ENCODE measurements at places on chromosomes 12 and 14.

DNA sequence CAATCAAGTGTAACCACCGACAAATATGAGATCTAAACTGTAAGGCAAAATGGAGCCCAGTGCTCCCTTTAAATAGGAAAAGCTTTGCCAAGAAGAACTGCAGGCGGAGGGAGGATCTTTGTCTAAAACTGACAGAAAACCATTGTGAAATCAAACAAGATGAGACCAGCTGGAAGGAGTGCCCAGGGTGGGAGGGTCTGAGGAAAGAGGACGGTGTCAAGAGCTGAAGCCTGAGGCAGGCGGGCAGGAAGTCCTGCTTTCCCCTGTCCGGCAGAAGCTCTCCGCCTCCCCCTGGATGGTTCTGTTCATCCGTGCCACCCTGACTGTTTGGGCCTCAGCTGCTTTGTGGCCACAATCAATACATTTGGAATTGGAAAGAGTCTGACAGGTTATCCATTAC, 37.5 kb downstream of the CDC42BPB start:
- no peak for DNase-seq

DNA sequence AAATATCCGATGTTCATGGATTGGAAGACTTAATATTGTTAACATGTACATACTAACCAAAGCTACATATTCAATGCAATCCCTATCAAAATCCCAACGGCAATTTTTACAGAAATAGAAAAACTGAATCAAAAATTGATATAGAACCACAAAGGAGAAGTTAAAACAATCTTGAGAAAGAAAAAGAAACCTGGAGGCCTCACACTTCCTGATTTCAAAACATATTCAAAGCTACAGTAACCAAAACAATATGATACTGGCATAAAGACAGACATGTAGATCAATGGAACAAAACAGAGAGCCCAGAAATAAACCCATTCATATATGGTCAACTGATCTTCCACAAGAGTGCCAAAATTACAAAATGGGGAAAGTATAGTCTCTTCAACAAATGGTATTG, 5.4 kb upstream of the PELI2 start:
- DNase-seq, result no peak

GRCh38 chr12:5965950-5966383, 20.9 kb upstream of the ANO2 start:
- DNase-seq, result peak; percentile 41

- no peak for DNase-seq
Measured at GRCh38 chr12:119998471-119999245, 9.6 kb downstream of the BICDL1 start.

DNA sequence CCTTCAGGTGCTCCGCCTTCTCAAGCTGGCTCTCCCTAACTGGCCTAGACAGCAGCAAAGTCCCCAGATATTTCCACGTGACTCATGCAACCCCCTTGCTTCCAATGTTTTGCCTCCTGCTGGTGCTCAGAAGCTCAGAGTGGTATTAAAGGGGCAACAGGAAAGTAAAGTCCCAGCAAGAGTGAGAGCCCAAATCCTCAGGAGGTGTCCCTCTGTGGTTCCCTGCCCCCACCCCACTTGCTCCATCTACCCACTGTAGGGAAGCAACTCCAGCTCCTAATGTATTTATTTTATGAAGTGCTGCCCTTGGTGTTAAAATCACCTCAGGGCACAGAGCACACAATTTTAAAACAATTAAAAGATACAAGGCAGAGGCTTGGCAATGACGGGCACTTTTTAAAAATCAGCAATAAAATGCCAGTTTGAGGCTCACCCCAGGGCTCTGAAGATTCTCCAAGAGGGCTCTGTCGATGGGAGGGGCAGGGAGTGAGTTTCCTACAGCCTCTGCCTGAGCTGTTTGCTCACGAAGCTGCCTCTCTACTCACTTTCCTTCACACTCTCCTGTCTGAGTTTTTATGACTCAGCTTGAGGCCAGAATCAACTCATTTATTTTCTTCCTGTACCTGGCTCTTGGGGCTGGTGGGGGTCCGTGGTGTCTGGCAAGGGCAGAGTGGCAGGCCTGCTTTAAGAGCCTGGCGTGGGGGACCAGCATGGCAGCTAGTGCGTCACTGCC, 81.9 kb upstream of the MAX start:
- no peak for DNase-seq

DNA sequence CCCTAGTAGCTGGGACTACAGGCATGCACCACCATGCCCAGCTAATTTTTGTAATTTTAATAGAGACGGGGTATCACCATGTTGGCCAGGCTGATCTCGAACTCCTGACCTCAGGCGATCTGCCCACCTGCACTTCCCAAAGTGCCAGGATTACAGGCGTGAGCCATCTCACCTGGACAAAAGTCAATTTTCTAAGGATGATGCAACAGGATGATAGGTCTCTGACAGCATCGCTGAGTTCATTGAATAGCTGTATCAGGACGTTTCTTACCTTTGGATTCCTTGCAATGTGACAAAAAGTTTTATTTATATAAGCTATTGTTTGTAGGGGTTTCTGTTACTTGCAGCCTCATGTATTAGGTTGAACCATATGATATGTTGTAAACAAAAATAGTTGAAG, 55.5 kb upstream of the PCED1B start:
- DNase-seq, result no peak

DNA sequence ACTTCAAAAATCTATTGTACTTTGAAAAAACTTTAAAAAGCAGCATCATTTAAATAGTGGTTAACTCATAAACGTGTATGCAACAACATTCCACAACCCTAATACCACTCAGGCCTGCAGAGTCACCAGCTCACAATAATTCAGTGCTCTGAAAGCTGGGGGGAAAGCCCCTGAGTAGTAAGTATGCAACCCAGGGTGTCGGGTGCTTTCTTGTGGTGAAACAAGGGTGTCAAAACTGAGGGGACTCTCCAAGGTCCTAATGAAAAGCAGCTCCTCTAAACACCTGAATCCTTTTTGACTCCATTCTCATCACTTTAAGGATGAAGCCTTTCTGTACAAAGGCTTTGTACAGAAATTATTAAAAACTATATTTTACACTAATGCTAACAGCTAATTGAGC, 33.7 kb downstream of the FGFR1OP2 start:
- no peak for DNase-seq

GRCh38 chr14:104994978-104995377, 9.4 kb downstream of the CLBA1 start:
- no peak for DNase-seq

GRCh38 chr14:37122288-37122687, 50.1 kb downstream of the SLC25A21 start:
- DNase-seq, result no peak

- peak; percentile 68 for DNase-seq
Measured at GRCh38 chr12:100154474-100155247, 12.0 kb upstream of the BLTP3B start.

- no peak for DNase-seq
Measured at GRCh38 chr12:46522071-46522470, 149.5 kb upstream of the SLC38A2 start.

DNA sequence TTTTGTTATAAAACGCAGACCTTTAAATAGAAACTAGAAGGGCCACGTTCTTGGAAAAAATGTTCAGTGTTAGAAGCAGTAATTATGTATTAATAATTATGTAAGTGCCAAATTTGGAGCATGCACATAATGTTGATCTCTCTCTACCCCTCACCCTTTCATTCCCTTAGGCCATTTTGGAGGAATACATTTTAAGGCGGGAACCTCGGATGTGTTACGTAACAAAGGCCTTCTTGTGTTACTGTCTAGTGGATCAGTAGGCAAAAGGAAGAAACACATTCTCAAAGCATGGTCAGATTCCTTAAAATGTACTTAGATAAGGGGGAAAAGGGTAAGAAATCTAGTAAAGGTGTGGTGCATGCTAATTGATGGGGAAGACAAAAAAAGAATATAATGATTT, 52.7 kb downstream of the RASSF3 start:
- no peak for DNase-seq

DNA sequence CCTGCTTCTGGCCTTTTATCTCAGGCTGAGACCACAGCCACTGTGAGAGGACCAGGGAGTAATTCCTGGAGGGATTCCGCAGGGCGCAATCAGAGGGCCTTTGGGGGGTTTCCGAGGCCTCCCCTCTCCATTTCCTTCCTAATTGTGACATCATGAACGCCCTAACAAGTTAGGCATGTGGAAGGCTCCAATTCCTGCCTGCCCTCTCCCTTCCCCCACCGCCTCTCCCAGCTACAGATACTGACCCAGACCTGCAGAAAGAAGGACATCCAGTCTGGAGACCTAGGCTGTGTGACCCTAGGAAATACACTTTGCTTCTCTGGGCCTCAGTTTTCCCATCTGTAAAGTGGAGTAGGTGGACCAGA, 637.9 kb downstream of the MED13L start:
- no peak for DNase-seq

GRCh38 chr12:19432309-19433170, 6.8 kb upstream of the AEBP2 start:
- no peak for DNase-seq

DNA sequence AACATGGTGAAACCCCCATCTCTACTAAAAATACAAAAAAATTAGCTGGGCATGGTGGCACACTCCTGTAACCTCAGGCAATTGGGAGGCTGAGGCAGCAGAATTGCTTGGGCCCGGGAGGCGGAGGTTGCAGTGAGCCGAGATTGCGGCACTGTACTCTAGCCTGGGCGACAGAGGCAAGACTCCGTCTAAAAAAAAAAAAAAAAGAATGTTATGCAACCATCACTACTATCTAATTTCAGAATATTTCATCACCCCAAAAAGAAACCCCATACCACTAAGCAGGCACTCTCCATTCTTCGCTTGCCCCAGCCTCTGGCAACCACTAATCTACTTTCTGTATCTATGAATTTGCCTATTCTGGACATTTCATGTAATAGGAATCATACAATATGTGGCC, 68.8 kb upstream of the AMN start:
- DNase-seq, result no peak

- no peak for DNase-seq
Measured at GRCh38 chr12:5497329-5498053, 65.6 kb downstream of the NTF3 start.

DNA sequence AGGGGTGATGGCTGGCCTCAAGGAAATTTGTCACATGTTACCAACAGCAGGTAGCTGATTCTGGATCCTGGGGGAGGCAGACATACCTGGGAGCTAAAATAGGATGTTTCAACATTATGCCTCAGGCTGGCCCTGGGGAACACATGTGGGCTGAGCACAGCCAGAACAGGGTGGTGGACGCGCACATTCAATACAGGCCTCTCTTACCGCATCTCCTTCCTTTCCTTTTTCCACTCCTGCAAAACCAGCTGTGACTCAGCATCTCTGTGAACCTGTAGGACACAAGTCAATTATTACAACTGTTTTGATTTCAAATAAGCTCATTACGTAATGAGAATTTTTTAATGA, 61.0 kb downstream of the NT5DC3 start:
- DNase-seq, result no peak

- DNase-seq, result no peak
Measured at GRCh38 chr12:107411792-107412535, 273.6 kb upstream of the PWP1 start.

DNA sequence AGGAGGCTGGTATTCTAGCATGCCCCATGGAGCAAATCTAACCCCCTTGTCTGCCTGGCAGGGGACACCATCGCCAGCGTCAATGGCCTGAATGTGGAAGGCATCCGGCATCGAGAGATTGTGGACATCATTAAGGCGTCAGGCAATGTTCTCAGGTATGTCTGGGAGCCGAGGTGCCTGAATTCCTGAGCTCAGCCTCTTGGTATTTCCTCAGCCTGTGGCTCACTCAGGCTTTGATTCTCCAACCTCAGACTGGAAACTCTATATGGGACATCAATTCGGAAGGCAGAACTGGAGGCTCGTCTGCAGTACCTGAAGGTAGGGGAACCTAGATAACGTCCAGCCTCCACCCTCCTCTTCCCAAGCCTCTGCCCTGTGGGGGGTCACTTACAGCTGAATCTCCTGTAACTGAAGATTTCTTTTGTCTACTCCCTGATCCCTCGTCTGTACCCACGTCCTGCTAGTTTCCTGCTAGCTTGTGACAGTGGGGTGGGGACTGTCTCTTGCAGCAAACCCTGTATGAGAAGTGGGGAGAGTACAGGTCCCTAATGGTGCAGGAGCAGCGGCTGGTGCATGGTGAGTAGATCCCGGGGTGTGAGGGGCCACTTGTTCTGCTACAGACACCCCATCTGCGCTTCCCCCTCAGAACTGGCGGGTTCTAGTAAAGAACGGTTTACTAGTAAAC, 7.0 kb downstream of the TAMALIN start:
- no peak for DNase-seq

GRCh38 chr14:75369506-75369905, 58.3 kb upstream of the JDP2 start:
- DNase-seq, result no peak

DNA sequence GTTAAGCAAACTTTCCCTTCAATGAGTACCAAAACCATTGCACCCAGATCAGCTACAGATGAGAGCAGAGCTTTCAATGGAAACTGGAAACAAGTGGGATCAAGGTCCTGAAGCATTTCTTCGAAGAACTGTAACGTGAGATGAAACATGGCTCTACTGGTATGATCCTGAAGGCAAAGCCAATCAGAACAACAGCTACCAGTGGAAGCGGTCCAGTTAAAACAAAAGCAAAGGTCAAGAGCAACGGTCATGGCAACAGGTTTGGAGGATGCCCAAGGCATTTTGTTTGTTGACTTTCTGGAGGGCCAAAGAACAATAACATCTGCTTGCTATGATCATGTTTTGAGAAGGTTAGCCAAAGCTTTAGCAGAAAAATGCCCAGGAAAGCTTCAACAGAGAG, 137.9 kb upstream of the CPSF6 start:
- DNase-seq, result peak; percentile 40

DNA sequence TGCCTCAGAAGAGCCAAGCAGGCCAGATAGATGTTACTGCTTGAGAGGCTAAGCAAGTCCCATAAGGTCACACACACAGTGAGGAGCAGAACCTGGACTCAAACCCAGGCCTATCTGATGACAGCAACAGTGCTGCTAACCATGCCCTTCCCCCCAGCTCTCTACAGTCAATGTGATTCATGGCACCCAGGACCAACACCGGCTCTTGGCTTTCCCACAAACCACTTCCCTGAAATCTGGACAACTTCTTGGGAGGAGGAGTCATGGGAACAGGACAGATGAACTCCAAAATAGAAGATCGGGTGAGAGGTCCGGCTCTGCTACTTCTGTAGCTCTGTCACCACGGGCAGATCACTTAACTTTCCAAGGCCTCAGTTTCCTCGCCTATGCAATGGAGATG, 716 bp upstream of the PTGDR start:
- DNase-seq, result no peak

DNA sequence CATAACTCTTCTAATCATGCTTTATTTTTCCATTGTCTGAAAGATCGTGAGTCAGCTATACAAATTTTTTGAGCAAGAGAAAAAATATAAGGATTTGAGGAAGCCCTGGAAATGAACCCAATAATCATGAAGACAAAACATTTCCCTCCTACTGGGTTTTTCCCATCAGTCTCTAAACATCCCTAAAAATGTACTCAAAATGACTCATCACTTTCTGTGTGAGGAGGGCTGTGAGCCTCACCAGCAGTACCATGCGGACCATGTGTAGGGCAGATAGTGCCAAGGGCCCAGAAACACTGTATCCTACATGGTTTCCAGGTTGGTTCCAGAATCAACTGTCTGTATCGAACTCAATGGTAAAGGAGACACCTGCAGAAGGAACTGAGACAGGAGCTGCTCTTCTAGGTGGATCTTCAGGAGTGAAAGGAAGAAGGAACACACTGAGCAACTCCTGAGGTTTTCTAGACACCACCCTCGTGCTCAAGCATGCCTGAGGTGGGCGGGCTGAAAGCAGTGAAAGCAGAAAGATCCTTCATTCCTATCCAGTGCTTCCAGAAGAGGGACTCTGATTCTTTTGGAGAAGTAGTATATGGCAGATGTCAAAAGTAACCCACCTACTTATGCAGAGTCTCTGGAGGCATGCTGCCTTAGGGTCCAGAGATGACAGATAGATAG, 48.6 kb upstream of the RHOJ start:
- no peak for DNase-seq
